ENCODE measurements at places on chromosomes 12 and 14.

GRCh38 chr12:52151837-52152783 lies 39.7 kb downstream of the KRT80 start:
- peak; percentile 47 for DNase-seq

DNA sequence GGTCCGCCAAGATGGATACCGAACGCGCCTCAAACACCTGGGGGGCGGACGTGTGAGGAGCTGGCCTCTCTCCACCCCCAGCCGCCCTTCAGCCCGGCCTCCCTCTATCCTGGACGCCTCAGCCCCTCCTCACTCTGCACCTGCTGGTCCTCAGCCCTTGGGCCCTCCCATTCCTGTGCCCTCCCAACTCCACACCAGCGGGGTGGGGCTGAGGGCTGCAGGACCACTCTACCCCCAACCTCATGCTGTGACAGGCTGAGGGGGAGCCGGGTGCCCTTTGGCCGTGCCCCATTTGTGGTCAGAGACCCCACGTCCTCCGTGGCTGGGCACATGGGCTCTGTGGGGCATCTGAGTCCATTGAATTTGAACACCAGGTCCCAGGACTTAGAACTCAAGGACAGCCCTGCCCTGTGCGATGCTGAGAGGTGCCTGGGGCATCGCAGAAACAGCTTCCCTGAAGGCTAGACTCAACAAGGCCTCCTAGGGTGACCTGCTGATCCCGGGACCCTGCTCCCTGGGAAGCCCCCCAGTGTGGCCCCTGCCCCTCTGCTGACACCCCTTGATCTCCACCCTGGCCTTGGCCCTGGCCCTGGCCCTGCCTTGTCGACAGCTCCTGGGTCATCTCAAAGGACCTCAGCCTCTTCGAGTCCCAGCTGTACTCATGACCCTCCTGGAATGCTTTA lies 82.0 kb upstream of the SFSWAP start:
- no peak for DNase-seq

GRCh38 chr12:67048371-67048770 lies 220.8 kb upstream of the CAND1 start:
- no peak for DNase-seq

GRCh38 chr14:92247341-92247740 lies 75.6 kb upstream of the SLC24A4 start:
- no peak for DNase-seq

DNA sequence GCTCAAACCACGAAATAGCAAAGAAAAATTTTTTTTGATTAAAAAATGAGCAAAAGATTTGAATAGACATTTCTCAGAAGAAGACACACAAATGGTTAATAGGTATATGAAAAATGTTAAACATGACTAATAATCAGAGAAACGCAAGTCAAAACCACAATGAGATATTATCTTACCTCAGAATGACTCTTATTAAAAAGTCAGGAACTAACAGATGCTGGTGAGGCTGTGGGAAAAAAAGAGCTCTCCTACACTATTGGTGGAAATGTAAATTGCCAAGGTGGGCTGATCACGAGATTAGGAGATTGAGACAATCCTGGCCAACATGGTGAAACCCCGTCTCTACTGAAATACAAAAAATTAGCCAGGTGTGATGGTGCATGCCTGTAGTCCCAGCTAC lies 315.5 kb upstream of the FLRT2 start:
- DNase-seq = peak; percentile 13

GRCh38 chr14:57461777-57462320 lies 31.8 kb downstream of the CCDC198 start:
- DNase-seq = peak; percentile 5
